ENCODE measurements at places on chromosomes 12 and 14.

GRCh38 chr12:126944684-126945083 lies 1322.3 kb upstream of the TMEM132C start:
- no peak overlapping the region for H3K27ac ChIP-seq
- no peaks in the 10 kb centered on the region for H3K36me3 ChIP-seq
- no peak overlapping the region for H3K4me3 ChIP-seq
- no peaks in the 10 kb centered on the region for H3K27me3 ChIP-seq
- DNase-seq: no peak

GRCh38 chr14:83006121-83006670 lies 1472.5 kb upstream of the SEL1L start:
- H3K27ac ChIP-seq: no peak overlapping the region
- H3K4me3 ChIP-seq: no peak overlapping the region
- H3K36me3 ChIP-seq: no peaks in the 10 kb centered on the region

GRCh38 chr14:53295985-53296582 lies 143.0 kb upstream of the DDHD1 start:
- no peaks in the 10 kb centered on the region for H3K36me3 ChIP-seq
- DNase-seq: no peak
- H3K27ac ChIP-seq: no peak overlapping the region
- H3K4me1 ChIP-seq: no peaks in the 10 kb centered on the region

DNA sequence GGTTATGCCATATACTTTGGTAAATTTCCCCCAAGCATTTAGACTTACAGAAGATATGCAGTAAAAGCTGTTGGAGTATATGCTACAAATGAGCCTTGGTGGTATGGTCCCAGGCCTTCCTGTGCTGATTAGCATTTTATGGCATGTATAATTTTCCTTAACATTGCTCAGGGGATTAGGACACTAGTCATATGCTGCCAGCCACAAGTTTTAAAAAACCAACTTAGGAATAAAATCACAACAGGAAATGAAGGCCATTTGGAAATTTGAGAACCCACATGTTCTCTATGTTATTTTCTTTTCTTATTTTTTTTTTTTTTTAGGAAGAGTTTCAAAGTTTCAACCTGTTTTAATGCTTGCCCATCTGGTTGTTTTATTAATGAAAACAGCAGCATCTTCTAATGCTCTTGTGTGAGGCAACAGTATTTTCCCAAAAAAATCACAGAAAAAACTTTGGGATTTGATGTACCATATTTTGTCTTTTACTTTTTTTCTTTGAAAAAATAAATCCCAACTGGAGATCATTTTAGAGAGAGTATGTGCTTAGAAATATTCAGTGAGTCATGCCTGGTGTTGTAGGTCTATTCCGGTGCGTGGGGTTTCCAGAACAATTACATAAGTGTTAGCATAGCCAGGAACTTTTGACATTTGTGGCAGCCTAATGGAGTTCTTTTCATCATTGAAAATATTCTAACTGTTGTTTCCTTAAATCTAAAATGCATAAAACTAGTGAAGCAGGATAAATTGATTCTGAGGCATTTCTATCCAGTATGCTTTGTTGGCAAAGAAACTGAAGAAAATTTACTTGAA lies 21.7 kb upstream of the DUSP6 start:
- no peaks in the 10 kb centered on the region for H3K36me3 ChIP-seq
- no peak overlapping the region for H3K4me3 ChIP-seq
- H3K27ac ChIP-seq: no peak overlapping the region
- H3K4me1 ChIP-seq: peaks cover 31% of the 10 kb centered on the region

GRCh38 chr14:103097994-103098957 lies 3.8 kb downstream of the EXOC3L4 start:
- H3K4me1 ChIP-seq: peaks cover 26% of the 10 kb centered on the region
- H3K36me3 ChIP-seq: no peaks in the 10 kb centered on the region
- H3K27me3 ChIP-seq: peaks cover 7% of the 10 kb centered on the region
- no peak overlapping the region for H3K4me3 ChIP-seq
- DNase-seq: no peak
